ENCODE measurements at places on chromosomes 1 and 21.

GRCh38 chr1:11813021-11813420 lies 7.0 kb downstream of the CLCN6 start:
- no peak for DNase-seq

DNA sequence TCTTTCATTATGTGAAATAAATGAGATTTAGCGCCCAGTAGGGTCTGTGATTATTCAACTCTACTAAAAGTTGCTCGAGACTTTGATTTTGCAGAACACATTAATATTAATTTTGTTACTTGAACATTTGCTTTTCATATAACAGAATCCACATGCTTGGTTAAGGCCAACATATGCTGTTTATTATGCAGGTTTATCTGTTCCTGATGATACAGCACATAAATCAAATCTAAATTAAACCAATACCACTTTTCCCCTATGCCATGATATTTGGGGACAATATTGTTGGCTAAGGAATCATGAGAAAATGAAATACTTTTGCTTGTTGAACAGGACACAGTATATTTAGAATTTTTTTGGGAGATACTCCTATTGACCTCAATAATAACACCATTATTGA lies 291.1 kb downstream of the USP25 start:
- DNase-seq = no peak

- no peak for DNase-seq
These were observed 30.5 kb upstream of the AHCYL1 start for GRCh38 chr1:109954041-109954512.

GRCh38 chr1:87816646-87817045 lies 488.0 kb downstream of the LMO4 start:
- DNase-seq = no peak

DNA sequence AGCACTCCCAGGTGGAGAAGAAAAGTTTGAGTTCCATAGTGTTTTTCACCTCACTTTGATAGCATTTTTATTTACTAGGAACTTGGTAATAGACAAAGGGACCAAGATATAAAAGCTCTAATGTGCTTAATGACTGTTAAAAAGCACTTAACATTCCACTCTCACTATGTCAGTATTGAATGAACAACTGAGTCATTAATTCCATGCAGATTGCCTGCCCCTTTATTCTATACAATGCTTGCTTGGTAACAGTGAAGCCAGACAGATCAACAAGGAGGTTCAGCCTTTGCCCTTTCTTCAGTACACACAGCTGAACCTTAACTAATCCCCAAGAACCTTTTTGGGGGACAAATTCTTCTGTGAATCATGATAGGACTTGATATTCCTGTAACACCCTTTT lies 425.5 kb downstream of the NUF2 start:
- no peak for DNase-seq

DNA sequence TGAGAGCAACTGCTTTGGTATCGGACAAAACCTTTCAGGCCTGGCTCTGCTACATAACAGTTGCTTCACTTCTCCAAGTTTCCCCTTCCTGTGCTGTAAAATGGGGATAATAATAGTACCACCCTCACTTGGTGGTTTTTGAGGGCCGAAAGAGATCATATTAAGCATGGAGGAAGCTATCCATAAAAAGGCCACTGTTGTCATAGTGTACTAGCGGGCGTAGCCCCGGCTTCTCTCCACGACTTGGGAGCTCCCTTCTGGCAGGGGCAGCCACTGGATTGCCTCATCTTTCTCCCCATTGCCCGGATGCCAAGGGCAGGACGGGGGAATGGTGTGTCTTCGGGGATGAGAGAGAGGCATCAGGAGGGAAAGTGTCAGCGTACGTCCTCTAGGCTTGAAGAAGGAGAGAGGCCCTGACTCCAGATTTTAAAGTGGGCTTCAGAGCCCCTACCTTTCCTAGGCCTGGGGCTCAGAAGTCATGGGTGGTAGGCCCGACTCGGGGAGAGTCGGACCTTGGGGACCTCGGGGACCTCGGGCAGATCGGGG lies 548 bp upstream of the MFSD2A start:
- no peak for DNase-seq

DNA sequence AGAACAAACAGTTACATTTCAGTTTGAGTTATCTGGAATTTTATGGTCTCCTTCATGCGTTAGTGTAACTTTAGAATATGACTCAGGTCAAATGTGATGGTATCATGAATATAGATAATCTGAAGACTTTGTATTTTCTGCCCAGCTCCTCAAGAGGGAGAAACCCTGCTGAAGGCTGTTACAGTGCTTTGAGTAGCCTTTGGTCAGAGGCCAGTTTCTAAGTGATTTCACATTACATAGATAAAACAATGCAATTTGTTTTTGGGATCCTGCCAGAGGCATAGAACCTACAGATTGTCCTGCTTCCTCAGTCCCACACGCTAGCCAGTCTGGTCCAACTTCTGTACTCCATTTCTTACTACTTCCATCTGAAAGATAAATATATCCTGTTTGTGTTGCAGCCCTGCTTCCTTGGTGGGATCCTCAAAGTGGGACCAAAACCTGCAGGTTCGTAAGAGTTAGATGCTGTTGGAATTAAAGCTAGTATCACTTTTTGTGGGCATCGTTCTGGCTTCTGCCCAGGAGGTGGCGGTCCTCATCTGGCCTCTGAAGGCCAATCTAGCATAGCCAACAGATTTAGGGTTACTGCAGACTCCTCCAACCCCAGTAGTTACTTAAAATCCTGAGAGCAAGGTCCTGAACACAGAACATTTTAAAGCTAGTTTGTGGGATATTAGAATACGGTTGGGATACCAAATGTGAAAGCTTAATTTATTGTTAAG lies 645.8 kb upstream of the USP24 start:
- DNase-seq = no peak

DNA sequence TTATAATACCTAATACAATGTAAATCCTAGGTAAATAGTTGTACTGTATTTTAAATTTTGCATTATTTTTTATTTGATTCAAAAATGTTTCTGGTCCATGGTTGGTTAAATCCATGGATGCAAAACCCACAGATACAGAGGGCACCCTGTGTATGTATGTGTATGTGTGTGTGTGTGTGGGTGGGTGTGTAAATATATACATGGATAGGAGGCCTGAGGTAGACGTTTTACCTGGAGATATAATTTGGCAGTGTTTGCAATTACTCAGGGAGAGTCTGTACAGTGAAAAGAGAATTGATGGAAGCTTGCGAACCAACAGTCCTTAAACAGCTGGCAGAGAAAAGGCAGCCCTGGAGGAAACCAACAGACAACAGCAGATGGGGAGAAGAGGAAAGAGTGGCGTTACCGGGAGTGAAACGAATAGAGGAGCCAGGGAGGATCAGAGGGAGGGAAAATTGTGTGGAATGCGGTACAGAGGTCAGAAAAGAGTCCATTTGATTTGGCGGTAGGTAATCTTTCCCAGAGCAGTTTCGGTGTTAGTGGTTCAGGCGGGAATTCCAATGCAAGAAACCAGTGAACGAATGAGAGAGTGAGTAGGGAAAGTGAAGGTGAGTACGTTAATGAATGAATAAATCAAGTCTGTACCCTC lies 47.9 kb upstream of the NBL1 start:
- no peak for DNase-seq

DNA sequence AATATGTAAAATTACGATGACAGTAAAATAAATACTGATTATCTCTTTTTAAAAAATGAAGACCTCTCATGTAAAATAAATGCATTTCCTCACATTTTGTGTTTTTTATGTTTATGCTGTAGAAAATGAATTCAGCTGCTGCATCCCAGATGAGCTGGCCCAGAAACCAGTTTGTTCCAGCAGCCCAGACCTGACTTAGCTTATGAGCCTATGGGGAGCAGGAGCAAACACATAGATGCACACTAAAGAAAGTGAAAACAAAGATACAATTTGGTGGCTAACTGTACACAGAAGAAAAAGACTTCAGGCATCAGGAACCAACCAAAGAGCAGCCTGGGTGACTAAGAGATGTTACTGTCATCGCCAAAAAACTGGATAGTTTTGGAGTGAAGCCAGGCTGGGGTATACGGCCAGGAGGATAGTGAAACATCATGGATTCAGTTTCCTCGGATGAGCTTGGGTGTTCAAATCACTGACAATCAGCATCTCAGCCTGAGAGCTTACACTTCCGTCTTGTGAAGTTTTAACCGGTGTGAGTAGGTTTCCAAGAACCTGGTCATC lies 113.9 kb upstream of the BACE2 start:
- DNase-seq = no peak

- no peak for DNase-seq
These were observed 8.2 kb downstream of the OR2T10 start for GRCh38 chr1:248589334-248589733.

GRCh38 chr1:107877092-107877491 lies 87.9 kb downstream of the VAV3 start:
- no peak for DNase-seq

GRCh38 chr1:200512191-200512590 lies 102.4 kb upstream of the ZNF281 start:
- DNase-seq = no peak

- DNase-seq = no peak
These were observed 36.0 kb upstream of the SCMH1 start for GRCh38 chr1:41278076-41278475.

DNA sequence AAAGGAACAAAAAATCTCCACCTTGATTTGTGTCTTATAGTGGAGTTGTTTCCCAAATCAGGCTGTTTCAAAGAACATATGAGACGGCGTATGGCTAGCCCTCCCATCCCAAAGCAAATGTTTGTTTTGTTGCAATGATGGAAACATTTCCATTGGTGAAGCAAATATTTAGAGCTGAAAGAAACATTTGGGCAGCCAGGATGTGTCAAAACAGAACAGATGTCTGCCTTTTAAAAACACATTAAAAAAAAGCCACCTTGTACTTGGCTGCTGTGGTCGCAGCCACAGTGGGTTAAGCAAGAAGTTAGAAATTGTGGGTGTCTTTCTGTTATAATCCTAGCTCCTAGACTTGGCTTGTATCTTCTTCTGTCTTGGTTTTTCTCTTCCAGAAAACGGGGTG lies 116.3 kb downstream of the PEX14 start:
- no peak for DNase-seq

DNA sequence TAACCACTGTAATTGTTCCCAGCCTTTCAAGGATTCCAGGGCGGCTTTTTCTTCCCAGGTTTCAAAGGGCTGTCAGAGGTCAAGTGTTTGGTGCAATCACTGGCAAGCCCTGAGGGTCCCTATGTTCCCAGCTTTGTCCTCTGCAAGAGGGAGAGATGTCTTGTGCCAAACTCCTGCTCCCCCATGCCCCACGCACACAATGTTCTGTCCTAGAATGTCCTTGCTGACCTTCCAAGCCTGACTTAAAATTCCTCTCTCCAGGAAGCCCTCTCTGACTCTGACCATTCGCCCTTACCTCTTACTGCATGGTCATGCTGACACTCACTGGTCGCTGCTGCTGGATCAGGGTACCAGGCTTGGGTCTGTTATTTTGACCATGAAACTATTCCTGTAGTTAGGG lies 152.5 kb upstream of the KCND3 start:
- DNase-seq = no peak

- no peak for DNase-seq
These were observed 19.0 kb upstream of the PTPN14 start for GRCh38 chr1:214570442-214570841.

GRCh38 chr1:107526524-107527198 lies 385.8 kb downstream of the NTNG1 start:
- no peak for DNase-seq

GRCh38 chr1:202892501-202892900 lies 3.6 kb upstream of the RABIF start:
- no peak for DNase-seq

- no peak for DNase-seq
These were observed 105.7 kb downstream of the NME7 start for GRCh38 chr1:169261884-169262283.

GRCh38 chr1:59494145-59494833 lies 197.4 kb downstream of the FGGY start:
- no peak for DNase-seq

DNA sequence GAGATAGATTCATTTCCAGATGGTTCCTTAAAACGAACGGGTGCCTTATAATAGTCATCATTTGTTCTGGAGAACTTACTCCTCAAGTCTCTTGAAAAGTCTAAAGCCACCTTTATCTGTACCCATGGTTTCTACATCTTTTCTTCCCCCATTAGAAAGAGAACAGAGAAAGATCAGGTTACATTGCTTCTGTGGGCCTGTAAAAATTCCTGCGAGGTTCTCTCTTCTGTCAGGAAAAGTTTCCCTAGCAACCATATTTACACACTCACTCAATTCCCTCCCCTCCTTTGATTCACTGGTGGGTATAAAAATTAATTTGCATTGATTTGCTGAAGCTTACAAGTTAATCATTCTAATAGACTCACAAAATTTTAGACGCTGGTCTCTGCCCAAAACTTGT lies 6.7 kb downstream of the PHC2 start:
- DNase-seq = no peak

DNA sequence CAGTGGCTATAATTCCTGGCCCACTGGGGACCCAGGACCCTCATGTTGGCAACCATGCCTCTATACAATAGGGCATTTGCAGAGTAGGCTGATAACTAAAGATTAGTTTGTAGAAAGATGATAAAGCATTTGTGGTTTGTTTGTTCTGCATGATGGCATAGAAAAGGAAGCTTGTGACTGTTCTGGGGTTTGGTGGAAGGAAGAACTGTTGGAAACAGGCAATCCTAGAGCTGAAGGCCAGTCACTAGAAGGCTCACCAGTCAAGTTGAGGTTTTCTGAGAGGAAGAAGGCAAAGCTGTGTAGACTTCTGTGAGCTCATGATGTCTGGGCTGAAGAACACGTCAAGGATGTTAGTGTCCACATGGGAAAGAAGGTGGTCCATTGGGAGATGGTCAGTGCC lies 140.3 kb upstream of the VANGL1 start:
- no peak for DNase-seq

DNA sequence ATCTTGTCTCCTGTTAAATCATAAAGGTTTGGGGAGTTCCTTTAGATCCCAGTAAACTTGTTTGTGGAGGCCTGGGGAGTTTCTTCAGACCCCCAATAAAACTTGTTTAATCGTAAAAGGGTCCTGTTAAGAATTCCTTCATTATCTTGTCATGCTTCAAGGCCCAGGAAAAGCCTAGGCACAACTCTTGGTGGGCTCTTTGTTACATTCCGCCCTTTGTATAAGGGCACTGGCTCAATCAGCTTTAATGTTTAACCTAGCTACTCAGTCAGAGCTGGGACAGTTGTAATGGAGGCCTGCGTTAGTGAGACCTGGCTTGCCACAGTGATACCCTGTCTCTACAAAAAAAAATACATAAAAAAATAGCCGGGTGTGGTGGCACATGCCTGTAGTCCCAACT lies 77.2 kb downstream of the MPZL1 start:
- no peak for DNase-seq
